ENCODE measurements at places on chromosomes 1 and 21.

GRCh38 chr1:202631076-202631923 is 79.0 kb downstream of the SYT2 start:
- no peak for DNase-seq

- no peak for DNase-seq
These were observed 242.4 kb upstream of the TMEM51 start for GRCh38 chr1:14910984-14911721.

DNA sequence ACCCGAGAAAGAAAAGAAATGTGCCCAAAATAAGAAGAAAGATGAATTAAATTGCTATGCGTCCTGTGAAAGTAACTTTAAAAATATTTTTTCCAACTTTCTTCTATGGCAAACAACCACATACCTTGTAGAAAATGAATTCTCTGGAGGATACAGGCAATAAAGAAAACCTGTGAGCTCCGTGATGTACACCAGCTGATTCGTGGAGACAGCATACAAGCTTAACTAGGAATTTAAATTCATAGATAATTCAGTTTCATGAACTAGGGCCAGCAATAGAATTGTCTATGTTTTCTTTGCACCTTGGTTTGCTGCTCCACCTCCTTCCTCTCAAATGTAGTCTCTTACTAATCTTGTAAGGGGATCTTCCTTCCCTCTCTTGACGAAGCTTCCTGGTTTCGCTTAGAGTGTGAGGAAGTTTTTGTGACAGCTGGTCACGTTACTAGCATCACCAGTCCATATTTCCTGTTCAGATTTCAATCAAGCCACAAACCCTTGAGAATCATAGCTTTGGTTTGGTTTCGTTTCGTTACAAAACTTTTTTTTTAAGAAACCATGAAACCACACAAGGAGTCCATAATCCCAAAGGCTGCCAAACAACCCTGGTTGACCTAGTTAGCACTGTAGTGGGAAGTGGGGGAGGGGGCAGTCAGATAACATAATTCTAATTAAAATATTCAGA is 35.8 kb downstream of the GREM2 start:
- no peak for DNase-seq

DNA sequence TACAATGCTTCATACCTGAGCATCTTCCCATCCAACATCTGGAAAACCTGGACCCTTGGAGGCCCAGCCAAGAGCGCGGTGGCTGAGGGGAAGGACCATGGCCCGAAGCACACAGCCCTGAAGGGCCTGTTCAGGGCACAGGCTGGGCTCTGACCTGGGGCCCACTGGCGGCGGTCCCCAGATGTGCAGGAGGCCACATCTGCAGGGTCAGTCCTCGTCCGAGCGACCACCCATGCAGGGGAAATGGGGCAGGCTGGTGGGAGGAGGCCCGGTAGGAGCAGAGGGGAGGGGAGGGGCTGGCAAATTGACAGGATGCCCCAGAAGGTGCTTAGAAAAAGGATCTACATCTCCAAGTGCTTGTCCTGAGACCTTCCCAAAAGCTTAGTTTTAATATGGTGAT is 59.9 kb downstream of the DISP3 start:
- no peak for DNase-seq

- no peak for DNase-seq
These were observed 481.7 kb upstream of the NR5A2 start for GRCh38 chr1:199545780-199546179.

- DNase-seq, result no peak
These were observed 19.9 kb upstream of the HMGCL start for GRCh38 chr1:23845163-23845562.

Data from NCI-H774 (cell line).